ENCODE measurements at places on chromosomes 4 and X.

DNA sequence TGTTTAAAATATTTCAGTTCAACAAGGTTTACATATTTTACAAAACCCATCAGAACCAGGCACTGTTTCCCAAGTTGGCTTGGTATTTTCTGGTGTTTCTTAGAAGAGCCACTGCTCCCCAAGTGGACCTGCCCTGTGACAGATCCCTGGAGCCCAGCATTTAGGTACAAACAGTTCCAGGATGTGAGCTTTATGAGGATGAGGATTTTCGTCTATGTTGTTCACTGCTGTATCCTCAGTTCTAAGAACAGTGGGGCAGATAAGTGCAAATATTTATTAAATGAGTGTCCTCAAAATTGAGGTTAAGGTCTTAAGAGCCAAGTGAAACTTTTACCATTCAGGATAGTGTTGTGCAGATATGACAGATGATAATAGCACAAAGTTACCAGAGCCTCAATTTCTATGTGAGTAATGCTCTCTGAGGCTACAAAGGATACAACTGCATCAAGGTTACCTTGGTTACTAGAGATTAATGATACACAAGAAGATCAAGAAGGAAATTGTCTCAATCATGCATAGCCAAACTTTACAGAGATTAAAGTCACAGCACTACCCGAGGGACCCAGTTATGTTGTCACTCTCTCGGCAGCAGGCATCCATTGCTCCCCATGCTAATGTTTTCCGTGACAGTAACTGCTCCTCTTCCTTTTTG, 37.5 kb downstream of the ANXA3 start:
- DNase-seq, result no peak

- no peak for DNase-seq
Measured at GRCh38 chrX:144586756-144587155, 660.5 kb upstream of the SPANXN1 start.

DNA sequence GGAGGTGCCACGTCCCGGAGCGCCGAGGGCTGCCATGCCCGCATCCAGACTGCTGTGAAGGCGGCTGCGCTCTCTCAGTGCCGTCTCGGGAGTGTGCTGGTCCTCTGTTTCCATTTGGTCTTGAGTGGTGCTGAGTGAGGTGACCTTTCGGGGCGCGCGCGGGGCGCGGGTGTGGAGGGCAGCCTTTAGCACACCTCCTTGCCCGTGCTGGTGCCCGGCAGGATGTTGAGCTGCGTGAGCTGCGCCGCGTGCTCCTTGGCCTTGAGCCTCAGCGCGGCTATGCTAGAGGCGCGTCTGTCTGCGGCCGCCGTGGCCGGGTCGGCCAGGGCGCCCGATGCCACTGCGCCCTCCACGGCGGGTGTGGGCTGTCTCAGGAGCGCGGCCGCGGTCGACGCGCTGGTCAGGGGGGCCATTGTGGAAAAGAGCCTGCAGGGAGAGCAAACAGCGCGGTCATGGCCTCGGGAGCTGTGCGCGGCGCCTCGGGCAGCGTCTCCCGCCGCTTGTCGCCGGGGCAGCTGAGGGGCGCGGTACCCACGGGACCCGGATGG, 11.2 kb downstream of the ARX start:
- DNase-seq, result no peak

DNA sequence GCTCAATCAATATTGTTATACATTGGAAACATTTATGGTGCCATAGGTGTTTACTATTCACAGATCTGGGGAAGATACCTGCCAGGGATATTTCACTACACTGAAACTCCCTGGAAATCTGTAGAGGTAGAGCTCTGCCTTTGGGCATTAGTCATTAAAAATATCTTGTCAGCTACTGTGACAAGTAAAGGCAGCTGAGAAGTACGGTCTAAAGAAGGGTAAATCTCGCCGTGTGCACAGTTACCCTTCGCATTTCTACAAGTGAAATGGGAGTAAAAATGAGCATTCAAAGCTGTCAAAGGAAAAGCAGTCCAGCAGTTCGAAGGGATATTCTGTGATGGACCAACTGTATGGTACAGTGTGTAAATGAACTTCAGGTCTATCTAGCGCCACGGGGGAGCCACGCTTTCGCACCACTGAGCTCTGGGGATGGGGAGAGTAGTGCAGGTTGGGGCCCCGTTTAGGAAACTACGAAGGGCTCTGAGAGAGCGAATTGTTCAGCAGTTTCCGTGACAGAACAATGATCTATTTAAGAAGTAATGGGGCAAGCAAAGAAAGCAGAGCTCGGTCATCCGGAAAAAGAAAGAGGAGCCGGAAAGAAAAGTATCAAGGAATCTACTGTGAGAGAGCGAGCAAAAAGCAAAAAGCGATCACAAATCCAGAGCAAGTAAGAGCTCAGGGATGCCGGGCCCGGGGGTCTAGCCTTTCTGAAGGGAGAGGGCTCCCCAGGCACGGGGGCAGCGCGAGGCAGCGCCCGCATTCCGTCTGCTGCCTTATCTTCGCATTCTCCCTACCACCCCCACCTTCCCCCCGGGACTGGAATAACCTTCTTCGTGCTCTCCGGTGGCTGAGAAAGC, 646 bp downstream of the TIGD4 start:
- peak; percentile 38 for DNase-seq

GRCh38 chr4:138428611-138429010, 186.5 kb upstream of the SLC7A11 start:
- DNase-seq, result no peak

DNA sequence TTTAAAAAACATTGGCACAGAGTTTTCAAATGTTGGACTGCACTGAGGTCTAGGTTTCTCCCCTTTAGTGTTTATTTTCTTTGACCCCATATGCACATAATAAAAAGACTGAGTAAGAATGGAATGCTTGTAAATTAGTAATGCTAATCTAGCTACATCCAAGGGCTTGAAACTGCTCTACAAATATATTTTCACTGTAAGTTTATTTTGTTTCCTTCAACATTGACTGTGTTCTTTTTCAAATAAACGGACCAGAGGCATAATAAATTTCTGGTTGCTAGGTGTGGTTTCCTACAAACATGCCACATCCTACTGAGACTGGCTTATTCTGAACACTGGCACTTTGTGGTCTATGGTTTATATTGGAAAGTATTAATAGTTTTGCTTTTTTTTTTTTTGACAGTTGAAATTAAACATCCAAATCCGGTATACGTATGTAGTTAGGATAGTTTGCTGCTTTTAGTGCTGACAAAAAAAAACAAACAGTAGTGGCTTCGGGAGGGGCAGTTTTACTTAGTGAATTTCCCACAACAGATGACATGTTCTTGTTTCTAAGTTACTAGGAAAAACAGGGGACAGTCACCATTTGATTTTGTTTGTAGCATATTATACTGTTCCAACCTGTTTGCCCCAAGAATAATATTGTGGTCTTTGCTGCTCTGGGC, 13.2 kb downstream of the CA5B start:
- peak; percentile 56 for DNase-seq

DNA sequence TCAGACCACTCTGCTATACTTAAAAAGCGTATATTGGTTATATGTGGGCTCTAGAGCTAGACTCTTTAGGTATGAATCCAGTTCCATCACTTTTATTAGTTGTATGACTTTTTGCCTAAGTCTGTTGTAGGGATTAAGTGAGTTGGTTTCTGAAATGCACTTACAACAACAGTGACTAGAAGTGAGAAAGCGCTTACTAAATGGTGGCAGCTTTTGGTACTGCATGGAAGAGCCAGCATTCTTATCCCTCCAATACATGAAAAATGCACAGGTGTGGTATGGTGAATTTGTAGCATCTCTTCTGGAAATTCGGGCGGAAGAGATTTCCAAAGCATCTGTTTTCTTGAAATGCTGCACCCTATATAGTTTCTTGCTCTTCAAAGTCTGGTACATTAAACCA, 117.1 kb downstream of the SPANXA1 start:
- DNase-seq, result no peak

DNA sequence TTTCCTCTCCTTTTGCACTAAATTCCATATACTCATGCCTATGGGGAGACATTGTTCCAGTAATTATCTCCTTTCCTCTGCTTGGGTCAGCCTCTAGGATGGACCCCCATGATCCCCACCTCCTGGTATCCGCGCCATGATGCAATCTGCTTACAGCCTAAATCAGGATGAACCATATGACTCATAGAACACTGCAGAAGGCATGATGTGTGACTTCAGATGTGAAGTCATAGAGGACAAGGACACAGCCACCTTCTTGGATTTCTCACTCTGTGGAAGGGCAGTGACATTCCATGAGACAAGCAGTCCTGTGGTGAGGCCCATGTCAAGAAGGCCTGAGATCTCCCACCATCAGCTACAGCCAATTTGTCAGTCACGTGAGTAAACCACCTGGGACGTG, 9.0 kb upstream of the TMEM144 start:
- no peak for DNase-seq

GRCh38 chr4:150960818-150961217, 54.3 kb downstream of the LRBA start:
- peak; percentile 52 for DNase-seq

DNA sequence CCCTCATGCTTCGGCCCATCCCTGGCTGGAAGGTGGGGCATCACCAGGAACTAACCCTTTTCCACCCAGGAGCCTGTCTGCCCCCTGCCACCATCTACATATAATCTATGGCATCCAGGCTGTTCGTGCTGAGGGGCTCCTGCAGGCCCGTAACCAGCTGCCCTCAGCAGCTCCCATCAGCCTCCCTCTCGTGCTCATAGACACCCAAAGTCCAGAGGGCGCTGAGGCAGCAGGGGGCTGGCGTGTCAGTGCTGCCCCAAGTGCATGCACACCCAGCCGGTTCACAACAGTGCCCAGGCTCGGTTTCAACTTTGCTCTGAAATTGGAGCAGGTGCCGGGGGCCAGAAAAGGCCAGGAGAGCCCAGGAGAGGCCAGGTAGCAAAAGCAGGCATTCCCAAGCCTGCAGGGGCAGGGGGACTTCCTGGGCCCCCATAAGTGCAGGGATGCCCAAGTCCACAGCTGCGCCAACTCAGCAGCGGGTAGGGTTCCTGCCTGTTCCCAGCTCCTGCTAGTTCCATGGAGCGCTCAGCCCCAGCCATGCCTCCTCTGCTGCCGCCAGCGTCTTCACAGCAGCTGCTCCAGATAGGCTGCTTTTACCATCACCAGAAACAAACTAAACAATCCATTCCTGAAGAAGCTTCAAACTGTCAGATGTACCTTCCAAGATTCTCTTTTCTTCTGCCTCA, 558.2 kb upstream of the GNPDA2 start:
- no peak for DNase-seq

DNA sequence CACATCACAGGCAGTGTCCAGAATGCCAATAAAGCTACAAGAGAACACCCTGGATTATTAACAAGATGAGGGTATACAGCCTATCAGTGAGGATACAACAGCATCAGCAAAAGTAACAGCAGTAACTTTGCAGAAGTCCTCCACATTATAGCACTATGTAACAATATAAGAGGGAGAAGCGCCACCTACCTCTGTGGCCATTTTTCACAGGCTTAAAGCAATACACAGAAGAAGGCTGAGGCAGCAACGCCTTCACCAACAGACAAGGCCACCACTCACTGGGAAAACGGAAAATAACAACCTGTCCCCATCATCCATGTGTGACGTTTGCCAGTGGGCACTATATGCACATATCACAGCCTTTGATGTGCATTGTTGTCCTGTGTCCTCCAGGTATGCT, 12.5 kb downstream of the RTL8B start:
- no peak for DNase-seq

- DNase-seq, result no peak
Measured at GRCh38 chr4:18645351-18645750, 623.8 kb upstream of the LCORL start.

DNA sequence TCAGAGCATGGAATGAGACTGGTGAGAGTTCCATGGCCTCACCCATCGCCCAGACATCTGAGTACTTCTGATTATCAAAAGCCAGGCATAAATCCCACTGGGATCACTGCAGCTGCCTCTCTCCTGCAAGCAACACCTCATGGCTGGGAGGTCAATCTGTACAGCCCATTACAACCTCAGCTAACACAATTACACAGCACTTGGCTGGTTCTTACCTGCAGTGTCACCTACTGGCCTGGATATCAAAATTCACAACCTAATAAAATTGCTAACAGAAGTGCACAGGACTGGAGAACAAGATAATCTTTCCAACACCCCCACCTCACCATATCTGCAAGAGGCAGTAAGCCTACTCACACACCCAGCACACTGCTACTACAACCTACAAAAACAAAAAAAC, 341.7 kb upstream of the NDST3 start:
- no peak for DNase-seq

GRCh38 chr4:112421911-112422310, 94.1 kb downstream of the NEUROG2 start:
- DNase-seq, result no peak

DNA sequence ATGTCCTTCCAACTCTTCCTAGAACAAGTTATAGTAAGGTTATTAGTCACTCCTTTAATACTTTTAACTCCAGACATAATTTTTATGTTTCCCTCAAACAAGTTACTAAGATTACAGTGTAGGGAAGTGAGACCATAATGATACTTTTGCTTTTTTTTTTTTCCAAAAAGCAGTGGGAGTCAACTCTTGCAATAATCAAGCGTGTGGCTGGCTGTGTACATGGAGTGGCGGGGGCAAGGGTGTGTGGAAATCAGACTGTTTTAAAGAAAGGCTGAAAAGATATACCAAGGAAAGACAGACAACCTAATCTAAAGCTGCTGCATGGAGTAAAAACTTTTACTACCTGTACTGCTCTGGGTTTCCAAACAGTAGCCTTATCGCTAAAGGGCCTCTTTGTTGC, 4.1 kb downstream of the NOA1 start:
- no peak for DNase-seq

- DNase-seq, result no peak
Measured at GRCh38 chrX:63664741-63665140, 120.3 kb downstream of the ARHGEF9 start.

GRCh38 chrX:261167-261918, 19.8 kb upstream of the PLCXD1 start:
- no peak for DNase-seq

DNA sequence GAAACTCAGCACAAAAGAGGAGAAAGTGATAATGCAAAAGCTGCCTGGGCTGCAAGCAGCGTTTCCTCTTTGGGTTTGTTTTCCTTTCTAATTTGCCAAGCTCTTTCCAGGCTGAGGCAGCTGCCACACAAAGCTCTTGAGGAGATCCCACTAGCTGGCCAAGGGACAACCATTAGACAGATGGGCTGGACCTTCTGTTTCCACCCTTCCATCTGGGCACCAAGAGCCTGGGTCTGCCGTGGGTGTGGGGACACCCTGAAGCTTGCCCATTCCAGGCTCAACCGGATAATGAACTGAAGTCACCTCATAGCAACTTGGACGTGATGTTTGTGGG, 194.6 kb upstream of the C1QTNF7 start:
- DNase-seq, result peak; percentile 6

- no peak for DNase-seq
Measured at GRCh38 chrX:69060631-69061408, 104.4 kb downstream of the PJA1 start.

- peak; percentile 11 for DNase-seq
Measured at GRCh38 chr4:184147858-184148737, 69.6 kb downstream of the ENPP6 start.
